ENCODE measurements at places on chromosomes 2 and 18. TPM values are rescaled to one million over a fixed set of nuclear protein-coding genes. Genes with fewer than 3 reads are reported as not detected.

- DNase-seq, result peak; percentile 58
- H3K36me3 ChIP-seq, result no peaks in the 10 kb centered on the region
- H3K4me1 ChIP-seq, result peaks cover 19% of the 10 kb centered on the region
- no peaks in the 10 kb centered on the region for H3K27me3 ChIP-seq
- H3K4me3 ChIP-seq, result no peak overlapping the region
Measured at GRCh38 chr18:58787536-58788149, 77.0 kb upstream of the ZNF532 start.

GRCh38 chr2:211085056-211085680 lies 528.8 kb downstream of the CPS1 start:
- H3K27ac ChIP-seq, result no peak overlapping the region
- no peaks in the 10 kb centered on the region for H3K27me3 ChIP-seq
- H3K4me3 ChIP-seq, result no peak overlapping the region
- no peaks in the 10 kb centered on the region for H3K36me3 ChIP-seq

The COL6A3 gene
- total RNA-seq, result 459 TPM

DNA sequence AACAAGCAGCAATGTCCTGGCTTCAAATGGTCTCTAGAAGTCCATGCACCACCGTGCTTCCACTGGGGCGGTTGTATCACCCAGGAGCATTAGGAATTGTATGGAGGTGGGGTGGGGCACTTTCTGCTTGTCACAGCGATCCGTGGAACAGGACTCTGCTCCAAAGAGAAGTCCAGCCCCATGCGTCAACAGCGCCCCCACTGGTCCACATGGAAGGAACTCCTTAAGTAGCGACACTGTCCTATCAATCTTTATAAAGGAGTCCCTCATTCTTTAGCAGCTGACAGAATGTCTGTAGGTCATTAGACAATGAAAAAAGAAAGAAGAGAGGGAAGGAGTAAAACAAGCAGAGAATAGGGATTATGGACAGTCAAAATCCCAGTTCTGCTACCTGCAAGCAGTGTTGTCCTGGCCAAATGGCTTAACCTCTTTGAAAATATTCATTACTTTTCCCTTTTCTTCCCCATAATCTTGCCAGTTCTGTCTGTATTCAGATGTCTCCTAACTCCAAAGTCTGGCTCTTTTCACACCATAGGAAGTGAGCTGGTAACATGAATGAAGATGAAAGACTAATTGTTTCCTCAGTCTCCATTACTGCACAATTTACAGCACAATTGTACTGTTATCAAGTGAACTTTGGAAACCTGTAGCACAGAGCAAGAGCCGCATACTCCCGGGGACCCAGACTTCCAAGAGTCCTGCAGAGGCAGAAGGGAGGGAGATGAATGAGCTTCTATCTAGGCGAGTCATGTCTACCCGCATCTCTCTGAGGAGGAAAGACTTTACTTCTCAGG lies 9.9 kb downstream of the NFE2L2 start:
- H3K36me3 ChIP-seq, result peaks cover 4% of the 10 kb centered on the region
- peaks cover 7% of the 10 kb centered on the region for H3K4me1 ChIP-seq
- no peak overlapping the region for H3K27ac ChIP-seq
- no peaks in the 10 kb centered on the region for H3K27me3 ChIP-seq
- no peak for DNase-seq

DNA sequence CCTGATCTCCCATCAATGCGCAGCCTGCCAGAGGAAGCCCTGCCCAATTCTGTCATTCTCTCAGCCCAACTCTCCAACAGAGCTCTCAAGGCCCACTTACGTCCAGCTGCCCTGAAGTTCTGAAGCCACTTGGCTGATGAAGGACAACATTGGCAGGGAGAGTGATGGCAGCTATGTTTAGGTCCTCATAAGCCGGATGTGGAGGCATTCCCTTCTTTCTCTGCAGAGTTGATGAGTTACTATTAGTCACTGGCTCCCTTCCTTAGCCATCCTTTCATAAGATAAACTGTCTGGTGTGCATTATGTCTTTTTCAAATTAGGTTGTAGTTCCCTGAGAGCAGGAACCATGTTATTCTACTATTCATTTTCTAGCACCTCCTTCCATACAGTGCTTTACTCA lies 22.5 kb upstream of the TACR1 start:
- no peaks in the 10 kb centered on the region for H3K36me3 ChIP-seq
- H3K27me3 ChIP-seq, result no peaks in the 10 kb centered on the region
- H3K4me3 ChIP-seq, result no peak overlapping the region
- no peak for DNase-seq

GRCh38 chr2:127138281-127138680 lies 31.3 kb upstream of the BIN1 start:
- DNase-seq, result no peak
- H3K36me3 ChIP-seq, result no peaks in the 10 kb centered on the region
- no peaks in the 10 kb centered on the region for H3K27me3 ChIP-seq
- no peaks in the 10 kb centered on the region for H3K4me1 ChIP-seq
- no peak overlapping the region for H3K4me3 ChIP-seq
- no peak overlapping the region for H3K27ac ChIP-seq

DNA sequence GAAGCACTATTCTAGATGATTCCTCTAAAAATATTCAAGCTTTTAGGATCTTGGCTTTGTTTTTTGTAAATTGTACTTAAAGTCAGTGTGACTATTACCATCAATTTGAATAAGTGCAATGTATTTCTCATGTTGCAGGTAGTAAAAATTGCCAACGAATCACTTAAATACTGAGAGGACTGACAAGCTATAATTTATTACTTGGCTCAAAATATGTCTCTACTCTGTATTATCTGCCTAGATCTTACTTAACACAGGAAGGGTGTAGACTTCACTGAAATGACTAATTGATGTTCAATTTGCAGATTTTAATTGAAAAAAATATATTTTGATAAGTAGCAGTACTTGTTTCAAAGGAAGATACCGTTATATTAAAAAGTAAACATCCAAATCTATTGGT lies 202.3 kb downstream of the SLC8A1 start:
- no peaks in the 10 kb centered on the region for H3K27me3 ChIP-seq

DNA sequence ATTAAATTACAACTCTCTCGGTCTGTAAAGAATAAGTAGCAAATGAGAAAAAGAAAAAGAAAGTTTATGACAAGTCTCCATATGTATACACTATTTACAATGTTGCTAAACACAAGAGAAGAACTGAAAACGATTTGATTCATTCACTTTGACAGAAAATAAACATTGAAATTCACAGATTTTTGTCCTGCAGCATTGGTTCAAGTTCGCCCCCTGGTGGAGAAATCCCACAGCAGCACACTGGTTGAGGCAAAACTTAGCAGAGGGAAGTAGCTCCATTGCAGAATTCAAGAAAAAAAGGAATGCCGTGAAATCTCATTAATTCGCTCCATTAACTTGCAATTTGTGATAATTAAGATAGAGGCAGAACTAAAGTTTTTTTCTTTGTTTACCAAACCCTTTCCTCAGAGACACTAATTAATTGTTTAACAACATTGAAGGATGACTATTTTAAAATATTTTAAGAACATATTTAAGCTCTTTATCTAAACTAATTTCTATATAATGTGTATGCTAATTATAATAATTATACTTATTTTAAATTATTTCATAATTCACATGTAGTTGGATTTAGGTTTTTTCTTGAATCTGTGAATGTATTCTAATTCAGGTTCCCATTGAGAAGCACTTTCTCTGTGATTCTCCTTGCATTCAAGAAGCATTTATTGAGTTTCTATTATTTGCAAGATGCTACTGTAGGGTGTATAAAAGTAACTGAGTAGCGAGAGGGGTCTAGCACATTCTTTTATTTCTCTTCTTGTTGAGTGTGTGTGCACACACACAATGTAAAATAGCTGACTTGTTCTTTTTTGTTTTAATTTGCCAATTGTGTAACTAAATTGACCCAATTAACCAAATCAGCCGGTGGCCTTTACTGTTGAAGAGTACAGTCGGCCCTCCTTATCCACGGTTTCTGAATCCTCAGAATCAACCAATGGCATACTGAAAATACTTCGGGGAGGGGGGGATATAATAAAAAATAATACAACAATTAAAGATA lies 74.1 kb downstream of the COL4A3 start:
- no peak overlapping the region for H3K27ac ChIP-seq
- DNase-seq, result peak; percentile 77
- no peak overlapping the region for H3K4me3 ChIP-seq

The ACP1 gene
- total RNA-seq, result 136 TPM

GRCh38 chr2:1511455-1511854 lies 98.2 kb downstream of the TPO start:
- DNase-seq, result no peak
- no peaks in the 10 kb centered on the region for H3K27me3 ChIP-seq
- H3K4me3 ChIP-seq, result no peak overlapping the region
- no peak overlapping the region for H3K27ac ChIP-seq

- peak; percentile 10 for DNase-seq
- H3K4me1 ChIP-seq, result peaks cover 2% of the 10 kb centered on the region
- no peak overlapping the region for H3K4me3 ChIP-seq
- H3K27ac ChIP-seq, result no peak overlapping the region
- no peaks in the 10 kb centered on the region for H3K36me3 ChIP-seq
- no peaks in the 10 kb centered on the region for H3K27me3 ChIP-seq
Measured at GRCh38 chr18:3104190-3105054, 91.5 kb upstream of the LPIN2 start.

Measured in lung (tissue), 17 donors.